ENCODE measurements at places on chromosomes 11 and 22. TPM values are rescaled to one million over a fixed set of nuclear protein-coding genes. Genes with fewer than 3 reads are reported as not detected.

Gene PGR
- 0.46 TPM for total RNA-seq

Gene GVQW3
- total RNA-seq, result 39.0 TPM

Gene NELL1
- 77.5 TPM for total RNA-seq

Gene SMC1B
- total RNA-seq, result not detected

Gene LRRC56
- 3.5 TPM for total RNA-seq

Gene FAM227A
- 9.2 TPM for total RNA-seq

Gene NCR3LG1
- 17.1 TPM for total RNA-seq

Gene OR51B2
- total RNA-seq, result 0.46 TPM

Gene OR4C13
- total RNA-seq, result not detected

Gene KCNK7
- total RNA-seq, result not detected

Gene CHRM1
- 6.5 TPM for total RNA-seq

Gene OR52N5
- total RNA-seq, result not detected

Gene USH1C
- 0.92 TPM for total RNA-seq

Gene CASP5
- total RNA-seq, result not detected

Gene KRTAP5-7
- total RNA-seq, result not detected

Gene ZP1
- 0.46 TPM for total RNA-seq

Gene SAA4
- not detected for total RNA-seq

Gene CD6
- 2.3 TPM for total RNA-seq

Gene CALCA
- total RNA-seq, result not detected

Gene SPON1
- 89.0 TPM for total RNA-seq
